Mammary epithelial cell (primary cell): ENCODE measurements at places on chromosomes 6 and 20. TPM values are rescaled to one million over a fixed set of nuclear protein-coding genes. Genes with fewer than 3 reads are reported as not detected.
A peak's percentile ranks its signal among the peaks of the same experiment; 100 is the strongest.

- DNase-seq, result no peak
Measured at GRCh38 chr20:22431419-22431818, 153.0 kb downstream of the FOXA2 start.

DNA sequence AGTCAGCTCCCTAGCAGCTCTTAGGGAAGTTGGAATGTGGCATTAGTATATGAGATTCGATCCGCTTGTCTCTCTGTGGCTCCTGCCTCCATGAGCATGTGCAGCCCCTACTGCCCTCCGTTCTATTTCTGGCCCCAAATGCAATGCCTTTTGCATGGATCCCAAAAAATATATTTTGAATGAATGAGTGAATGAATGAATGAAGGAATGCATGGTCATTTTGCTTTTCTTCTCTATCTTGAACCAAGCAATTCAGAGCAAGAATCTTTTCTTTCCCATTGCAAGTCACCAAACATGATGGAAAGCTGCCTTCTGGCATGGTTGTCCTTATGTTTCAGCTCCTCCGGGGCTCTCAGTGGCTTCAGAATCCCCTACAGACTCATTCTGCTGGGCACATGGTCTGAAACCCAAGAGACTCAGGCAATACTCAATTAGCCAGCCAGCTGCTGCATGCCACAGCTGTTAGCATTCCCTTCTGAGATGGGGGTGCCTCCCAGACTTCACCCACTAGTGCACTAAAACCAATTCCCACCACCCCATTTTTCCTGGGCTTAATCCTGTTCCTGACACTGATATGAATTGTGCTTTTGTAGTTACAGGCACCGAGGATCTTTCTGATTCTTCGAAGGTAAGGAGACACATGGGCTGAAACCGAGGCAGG, 2.6 kb upstream of the IYD start:
- DNase-seq, result no peak

GRCh38 chr6:84348801-84349200, 121.4 kb upstream of the CEP162 start:
- no peak for DNase-seq

DNA sequence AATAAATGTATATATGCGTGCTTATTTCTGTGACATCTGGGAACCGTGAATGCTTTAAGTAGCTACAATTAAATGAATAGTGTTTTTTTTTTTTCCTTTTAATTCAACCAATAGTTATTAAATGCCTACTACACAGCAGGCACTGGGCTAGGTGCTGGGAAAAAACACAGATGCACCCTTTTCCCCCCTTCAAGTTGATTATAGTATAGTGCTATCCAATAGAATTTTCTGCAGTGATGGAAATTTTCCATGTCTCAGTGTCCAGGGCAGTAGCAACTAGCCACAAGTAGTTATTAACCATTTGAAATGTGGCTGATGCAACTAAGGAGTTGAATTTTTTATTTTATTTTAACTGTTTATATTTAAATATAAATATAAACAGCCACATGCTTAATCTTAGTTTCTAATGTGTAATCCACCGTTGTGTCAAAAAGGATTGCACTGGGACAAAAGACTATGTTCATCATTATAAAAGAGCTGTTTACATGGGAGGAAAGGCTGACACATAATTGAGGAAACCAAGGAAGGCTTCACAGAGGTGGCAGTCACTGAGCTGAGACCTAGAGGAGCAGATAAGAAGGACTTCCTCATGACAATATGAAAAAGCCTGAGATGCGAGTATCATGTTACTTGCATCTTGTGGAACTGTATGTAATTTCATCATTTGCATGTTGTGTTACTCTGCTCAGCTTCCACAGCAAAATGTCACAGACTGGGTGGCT, 261.2 kb upstream of the PLCB4 start:
- no peak for DNase-seq

The IMPG1 gene
- polyA plus RNA-seq, result not detected

DNA sequence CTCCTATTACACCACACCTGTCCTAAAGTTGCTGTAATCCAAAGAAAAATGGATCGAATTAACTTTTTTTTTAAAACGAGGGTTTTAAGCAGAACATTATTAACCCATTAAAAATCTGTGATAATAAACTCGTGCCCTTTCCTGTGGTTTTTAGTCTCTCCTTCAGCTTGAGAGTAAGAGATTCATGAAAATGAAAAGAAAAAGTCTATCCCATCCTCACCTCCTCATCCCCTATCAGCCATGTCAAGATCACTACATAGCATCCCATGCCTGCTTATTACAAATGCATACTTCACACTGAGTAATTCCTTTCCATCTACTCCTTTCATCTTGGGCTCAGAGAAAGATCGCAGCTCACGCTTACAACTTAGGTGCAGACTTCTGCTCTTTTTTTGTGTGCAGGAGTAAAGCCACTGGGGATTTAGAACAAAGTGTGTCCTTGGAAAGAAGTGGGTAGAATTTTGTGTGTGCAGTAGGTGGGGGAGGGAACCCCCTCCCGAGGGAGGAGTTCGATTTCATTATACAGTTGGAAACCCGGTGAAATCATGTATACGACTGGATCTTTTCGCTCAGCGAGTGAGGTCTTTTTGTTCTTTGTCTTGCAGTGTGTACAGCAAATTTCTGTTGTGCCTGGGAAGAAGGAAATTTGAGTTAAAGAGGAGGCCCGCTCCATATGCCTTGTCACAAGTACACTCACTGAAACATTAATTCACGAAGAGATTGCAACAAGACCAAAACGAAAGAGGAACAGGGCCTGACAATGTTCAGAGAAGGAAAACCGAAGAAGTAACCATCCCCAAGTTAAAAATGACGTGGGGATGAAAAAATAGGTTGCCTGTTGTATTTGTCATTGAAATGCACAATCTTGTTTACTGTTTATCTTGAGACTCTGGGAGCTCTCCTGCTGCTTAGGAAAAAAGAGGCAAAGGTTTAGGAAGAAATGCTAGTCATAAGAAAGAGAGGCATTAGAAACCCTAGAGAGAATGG, 146.5 kb upstream of the ZNF217 start:
- peak; percentile 8 for DNase-seq

GRCh38 chr20:62595491-62595890, 46.8 kb upstream of the SLCO4A1 start:
- DNase-seq, result peak; percentile 39

- no peak for DNase-seq
Measured at GRCh38 chr6:35973670-35974222, 50.7 kb downstream of the SLC26A8 start.
